ENCODE measurements at places on chromosomes 7 and 10.
A peak's percentile ranks its signal among the peaks of the same experiment; 100 is the strongest.

GRCh38 chr7:94509264-94509886, at the start of gene CASD1:
Gene CASD1 (plus strand): TSS chr7:94509809. CDS start chr7:94510085, 276 bp downstream.
- peak; percentile 52 for DNase-seq

- no peak for DNase-seq
These were observed 22.5 kb upstream of the UBE2H start for GRCh38 chr7:129975309-129975708.

- DNase-seq = no peak
These were observed 745.8 kb upstream of the LRRTM3 start for GRCh38 chr10:66180021-66180420.

DNA sequence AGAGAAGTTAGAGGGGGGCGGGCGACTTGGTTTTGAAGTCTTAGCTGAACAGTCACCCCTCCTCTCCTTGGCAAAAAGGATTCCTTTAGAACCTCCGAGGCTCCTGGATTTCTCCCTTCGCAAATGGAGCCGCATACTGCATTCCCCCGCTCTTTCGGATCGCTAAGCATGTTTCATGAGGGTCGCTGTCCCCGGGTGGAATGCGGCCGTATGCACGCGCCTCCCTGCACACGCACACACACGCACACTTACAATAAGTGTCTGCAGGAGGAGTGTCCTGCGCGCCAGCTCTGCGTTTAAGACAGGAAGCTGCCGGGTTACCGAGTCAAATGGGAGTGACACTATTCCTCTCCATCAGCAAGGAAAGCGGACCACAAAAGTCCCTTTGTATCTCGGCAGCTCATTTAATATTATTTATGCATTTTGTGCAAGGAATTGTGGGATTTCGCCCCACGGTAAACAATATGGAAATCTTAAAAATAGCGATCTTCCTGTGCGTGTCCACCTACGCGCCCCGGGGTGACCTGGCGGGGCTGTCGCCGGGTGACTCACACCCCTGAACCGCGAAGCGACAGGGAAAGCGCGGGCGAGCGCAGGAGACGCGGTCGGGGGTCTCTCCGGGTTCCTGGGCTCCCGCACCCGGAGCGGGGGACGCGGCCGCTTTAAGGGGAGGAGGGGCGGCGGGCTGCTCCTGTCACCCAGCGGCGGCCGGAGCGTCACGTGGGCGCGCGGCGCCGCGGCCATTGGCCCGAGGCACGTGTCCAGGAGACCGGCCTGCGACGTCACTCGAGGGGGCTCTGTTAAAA, 988 bp upstream of the EN2 start:
- no peak for DNase-seq

- DNase-seq = no peak
These were observed 589.5 kb downstream of the ARL4A start for GRCh38 chr7:13276977-13277376.

DNA sequence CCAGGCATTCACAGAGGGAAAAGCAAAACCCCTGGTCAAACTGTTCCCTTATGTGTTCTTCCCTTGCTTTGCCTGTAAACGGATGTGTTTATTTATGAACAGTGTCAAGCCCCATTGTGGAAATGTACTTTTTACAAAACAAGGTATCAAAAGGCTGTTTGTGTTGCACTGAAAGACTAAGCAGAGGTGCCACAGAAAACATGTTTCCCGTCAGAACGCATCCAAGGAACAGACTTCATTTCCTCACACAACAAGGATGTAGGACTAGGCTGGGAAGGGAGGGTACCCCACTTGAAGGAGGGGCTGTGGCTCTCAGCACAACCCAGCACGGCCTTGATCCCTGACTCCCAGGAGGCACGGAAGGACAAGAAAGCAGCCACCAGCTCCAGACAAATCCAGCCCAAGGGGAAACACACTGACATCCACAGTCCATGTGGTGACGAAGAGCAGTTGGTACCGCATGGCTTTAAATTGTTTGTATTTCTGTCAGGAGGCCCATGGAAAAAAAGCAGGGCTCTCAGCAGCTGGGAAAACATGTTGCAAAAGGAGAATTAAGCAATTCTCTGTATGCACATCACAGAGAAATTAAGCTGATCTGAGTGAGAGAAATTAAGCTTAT, 85.6 kb downstream of the RNF216 start:
- DNase-seq = no peak

DNA sequence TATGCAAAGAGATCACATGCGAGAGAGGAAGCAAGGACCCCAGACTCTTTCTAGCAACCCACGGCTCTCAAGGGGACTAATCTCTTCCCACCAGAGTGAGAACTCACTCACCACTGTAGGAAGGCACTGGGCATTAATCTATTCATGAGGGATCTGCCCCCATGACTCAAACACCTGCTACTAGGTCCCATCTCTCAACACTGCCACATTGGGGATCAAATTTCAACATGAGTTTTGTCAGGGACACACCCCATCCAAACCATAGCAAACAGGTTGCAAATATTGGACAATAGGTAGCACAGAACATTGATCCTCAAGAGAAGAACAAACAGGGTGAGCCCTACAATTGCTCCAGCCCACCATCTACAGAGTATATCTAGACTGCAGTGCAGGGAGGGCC, 740.6 kb downstream of the LRMDA start:
- DNase-seq = no peak

DNA sequence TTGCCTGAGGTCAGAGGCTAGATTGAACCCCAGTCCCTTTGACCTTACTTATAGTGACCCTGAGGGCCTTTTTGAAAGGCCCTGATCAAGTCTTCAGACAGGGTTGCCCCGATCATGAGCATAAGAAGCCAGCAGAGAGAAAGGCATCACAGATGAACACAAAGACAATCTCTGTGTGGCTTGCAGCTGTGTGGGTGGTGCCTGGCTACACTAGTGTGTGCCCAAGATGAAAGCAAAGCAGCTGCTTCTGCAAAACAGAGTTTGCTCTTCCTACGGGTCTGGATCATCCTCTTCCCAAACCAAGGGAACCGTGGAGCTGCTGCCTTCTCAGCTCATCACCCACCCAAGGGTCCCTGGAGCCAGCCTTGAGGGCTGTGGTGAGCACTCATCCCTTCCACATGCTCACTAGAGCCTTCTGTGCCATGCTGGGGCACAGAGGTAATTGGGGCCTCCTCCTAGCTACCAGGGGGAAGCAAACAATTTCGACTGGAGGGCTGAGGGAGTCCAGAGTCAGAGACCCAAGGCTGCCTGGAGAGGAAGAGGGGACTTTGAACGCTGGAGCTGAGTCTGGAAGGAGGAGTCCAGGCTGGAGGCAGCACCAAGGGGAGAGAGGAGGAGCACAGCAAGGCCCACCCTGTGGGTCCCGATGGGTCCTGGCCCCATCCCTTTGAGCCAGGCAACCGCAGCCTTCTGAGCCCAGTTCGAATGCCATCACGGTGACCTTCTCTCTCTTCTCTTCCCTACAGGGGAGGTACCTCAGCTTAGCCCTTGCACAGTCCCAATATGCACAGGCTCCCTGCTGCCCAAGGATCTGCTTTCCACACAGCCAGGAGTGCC, 42.3 kb downstream of the ANTXRL start:
- DNase-seq = no peak

GRCh38 chr7:152050547-152050971, 25.1 kb downstream of the GALNT11 start:
- DNase-seq = no peak

- DNase-seq = no peak
These were observed 268.4 kb downstream of the GLRX3 start for GRCh38 chr10:130404476-130405055.

DNA sequence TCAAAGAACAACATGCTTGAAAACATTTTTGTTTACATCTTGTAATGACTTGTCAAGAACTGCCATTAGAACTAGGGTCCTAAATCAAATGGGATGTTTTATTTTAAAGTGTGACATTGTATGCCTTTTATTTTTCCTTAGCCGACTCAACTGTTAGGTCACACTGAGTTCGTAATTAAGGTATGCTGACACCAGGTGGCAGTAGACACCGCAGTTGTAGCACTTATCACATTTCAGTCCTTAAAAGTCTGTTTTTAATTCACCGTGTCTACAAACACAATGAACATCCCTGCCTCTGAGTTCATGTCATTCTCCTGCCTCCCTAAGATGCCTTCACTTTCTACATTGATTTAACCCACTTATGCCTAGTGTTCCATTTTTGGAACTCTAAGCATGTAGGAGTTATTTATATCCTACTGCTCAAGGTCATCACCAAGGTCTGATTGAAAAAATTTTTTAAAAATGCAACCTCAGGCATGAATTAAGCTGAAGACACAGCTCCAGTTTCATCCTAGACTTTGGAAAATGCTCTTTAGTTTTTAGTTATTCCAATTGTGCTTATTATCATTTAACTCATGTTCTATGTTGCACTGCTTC, 186.1 kb downstream of the BMPER start:
- no peak for DNase-seq

- peak; percentile 16 for DNase-seq
These were observed 72.7 kb downstream of the ELFN1 start for GRCh38 chr7:1742555-1743303.

GRCh38 chr7:94698275-94698674, 42.3 kb upstream of the SGCE start:
- no peak for DNase-seq

- DNase-seq = no peak
These were observed 112.0 kb upstream of the MKX start for GRCh38 chr10:27857616-27858015.

DNA sequence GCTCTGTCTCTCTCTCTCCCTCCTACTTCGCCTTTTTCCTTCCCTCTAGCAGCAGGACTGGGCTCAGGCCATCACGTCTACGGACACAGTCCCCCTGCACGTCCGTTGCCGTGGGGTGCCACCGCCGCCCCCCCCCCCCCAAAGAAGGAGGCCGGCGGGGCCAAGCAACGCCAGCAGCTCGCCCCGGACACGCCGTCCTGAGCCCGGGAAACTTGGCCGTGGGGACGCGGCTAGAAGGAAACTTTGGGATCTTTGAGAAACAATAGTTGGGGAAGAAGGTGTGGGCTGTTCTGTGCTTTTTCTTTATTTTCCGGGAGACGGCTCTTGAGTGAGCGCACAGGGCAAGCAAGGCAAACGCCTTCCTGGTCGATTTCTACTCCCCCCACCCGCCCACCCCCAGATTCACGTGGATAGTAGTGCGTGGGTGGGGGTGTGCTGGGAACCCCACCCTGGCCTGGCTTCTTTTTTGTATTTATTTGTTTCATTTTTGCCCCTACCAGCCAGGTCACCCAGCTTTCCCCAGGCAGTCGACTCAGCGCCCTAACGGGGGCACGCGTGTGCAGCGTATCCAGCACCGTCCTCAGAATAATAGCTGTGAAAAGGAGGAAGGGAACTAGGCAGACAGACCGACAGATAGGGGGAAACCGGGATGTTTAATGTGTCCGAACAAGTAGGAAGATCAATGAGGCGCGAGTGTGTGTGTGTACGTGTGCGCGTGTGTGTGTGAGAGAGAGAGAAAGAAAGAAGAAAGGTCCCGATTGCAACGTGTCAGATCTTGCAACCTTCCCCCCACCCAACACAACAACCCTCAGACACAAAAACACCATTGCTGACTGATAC, 1.4 kb downstream of the MXI1 start:
- peak; percentile 24 for DNase-seq

- DNase-seq = no peak
These were observed 794.9 kb downstream of the TNS3 start for GRCh38 chr7:46786995-46787394.

GRCh38 chr7:141012696-141013344, 1.9 kb downstream of the MRPS33 start:
- DNase-seq = no peak

GRCh38 chr7:8261711-8262695, at the start of gene ICA1:
Gene ICA1 (minus strand): TSS chr7:8262167. CDS start chr7:8235926, 26,241 bp downstream.
- no peak for DNase-seq

GRCh38 chr7:30133736-30134610, 813 bp upstream of the MTURN start:
- no peak for DNase-seq

DNA sequence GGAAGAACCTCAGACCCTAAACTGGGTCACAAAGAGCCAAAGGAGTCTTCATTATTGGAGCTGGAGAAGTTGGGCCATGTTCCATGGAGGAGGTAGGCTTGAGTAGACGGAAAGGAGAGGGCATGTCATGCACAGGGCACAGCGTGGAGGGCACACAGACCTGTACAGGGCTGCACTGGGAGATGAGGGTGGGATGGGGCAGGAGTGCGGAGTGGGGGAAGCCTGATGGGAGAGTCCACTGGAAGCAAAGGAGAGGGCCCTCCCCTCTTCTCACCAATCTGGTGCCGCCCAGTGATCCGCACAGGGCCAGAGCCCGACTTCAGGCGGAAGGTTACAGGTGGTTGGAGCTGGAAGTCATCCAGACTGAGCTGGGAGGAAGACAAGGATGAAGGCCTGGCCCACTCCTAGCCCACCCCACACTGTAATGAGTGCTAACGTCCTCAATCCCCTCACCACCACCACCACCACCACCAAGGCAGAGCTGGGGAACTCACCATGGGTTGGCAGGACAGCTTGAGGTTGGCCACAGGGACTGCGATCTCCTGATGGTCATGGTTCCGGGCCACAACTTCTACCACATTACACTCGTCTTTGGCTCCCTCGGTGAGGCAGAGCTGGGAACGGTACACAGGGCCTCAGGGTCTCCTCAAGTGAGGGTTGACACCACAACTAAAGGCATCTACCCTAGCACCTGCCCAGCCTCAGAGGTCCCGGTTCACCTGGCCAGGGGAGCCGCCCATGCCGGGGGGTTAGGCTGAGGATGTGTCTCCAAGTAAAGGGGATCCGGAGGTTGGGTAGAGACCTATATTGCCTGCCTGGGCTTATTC, 1.0 kb downstream of the NPM3 start:
- no peak for DNase-seq

DNA sequence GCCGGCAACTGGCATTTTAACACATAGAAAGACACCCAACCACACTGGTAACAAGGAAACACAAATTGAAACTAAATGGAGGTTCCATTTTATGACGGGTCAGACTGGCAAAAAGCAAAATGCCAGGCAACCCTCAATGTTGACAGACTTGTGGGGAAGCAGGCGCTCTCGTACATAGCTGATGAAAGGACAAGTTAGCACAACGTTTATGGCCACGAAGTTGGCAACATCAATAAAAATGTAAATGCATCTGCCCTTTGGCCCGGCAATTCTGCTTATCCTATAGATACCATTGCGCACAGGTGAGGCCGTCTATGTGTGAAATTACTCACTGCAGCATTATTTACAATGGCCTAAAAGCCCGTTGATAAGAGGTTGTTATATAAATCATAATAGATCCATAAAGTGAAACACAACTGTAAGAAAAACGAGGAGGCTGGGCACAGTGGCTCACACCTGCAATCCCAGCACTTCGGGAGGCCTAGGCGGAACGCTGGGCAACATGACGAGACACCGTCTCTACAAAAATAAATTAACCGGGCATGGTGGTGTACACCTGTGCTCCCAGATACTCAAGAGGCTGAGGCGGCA, 39.8 kb downstream of the FOXL3 start:
- no peak for DNase-seq

- no peak for DNase-seq
These were observed 96.2 kb downstream of the LHPP start for GRCh38 chr10:124557648-124558338.
